ENCODE measurements at places on chromosomes 6 and 20.
A peak's percentile ranks its signal among the peaks of the same experiment; 100 is the strongest.

- DNase-seq: no peak
Observed at GRCh38 chr6:148819852-148820251, 73.0 kb downstream of the UST start.

DNA sequence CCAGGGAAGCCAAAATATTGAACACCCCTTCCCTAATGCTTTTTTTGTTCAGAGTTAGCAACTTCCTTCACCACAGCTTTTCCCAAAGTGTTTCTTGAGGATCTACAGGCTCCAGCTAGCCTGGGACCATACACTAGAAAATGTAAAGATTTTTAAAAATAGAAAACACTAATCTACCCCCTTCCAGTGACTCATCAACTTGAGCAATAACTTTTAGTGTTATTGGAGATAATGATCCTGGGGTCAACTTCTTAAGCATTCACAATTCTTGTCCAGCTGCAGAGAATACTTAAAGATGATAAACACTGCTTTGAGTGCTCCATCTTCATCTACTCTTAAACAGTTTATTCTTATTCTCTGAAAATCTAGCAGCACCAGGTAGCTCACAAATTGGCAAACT is 131.6 kb downstream of the COL9A1 start:
- no peak for DNase-seq

DNA sequence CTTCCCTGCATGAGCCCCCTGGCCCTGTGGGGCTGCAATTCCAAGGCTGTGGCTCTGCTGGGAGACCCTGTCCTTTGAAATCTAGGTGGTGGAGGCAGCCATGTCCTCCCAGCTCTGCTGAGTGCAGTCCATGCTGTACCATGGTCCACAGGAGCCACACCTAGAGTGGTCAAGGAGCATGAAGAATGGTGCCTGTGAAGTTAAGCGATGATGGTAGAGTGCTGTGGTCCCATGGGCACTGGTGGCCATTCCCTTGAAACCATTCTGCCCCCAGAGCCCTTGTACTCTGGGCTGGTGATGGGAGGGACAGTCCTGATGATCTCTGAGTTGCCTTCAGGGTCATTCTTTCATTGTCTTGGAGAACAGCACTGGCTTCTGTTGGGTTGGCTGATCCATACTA is 55.3 kb downstream of the EFCAB8 start:
- DNase-seq: no peak

DNA sequence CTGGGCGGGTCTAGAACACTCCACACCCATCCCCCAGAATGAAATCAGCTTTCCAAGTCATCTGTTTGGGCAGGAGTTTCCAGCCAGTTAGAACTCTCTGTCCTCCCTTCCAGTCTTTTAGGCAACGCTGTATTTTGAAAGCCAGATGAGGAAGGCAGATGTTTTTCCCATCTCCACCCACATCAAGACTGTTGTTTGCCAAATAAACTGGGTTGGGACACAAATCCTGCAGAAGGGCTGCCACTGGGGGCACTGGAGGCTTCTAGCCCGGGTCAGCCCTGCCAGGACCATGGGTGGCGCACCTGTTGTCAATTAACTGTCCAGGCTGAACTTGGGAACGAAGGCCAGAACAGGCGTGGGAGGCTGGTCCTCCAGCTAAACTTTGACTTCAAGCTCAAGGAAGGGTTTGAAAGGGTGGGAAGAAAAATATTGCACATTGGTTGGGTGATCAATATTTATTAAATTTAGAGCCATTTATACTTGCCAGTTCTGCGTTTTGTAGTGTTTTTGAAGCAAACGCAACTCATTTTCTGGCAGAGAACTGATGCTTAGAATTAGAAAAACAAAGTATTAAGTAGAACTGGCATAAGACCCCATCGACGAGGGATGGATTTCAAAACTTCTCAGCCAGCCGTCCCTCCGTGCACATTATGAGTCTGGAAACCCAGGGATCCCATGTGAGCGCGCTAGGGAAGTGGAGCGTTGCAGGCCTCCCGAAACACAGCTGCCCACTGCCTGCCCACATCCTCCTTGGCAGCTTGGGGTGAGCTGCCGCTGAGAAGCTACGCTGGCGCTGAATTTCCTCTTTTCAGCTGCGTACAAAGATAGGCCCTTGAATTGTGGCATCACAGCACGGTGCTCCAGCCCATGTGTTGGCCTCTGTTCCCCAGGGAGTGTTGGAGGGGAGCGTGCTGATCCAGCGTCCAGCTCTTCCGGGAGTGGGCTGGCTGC is 297.4 kb downstream of the QKI start:
- DNase-seq: peak; percentile 70

DNA sequence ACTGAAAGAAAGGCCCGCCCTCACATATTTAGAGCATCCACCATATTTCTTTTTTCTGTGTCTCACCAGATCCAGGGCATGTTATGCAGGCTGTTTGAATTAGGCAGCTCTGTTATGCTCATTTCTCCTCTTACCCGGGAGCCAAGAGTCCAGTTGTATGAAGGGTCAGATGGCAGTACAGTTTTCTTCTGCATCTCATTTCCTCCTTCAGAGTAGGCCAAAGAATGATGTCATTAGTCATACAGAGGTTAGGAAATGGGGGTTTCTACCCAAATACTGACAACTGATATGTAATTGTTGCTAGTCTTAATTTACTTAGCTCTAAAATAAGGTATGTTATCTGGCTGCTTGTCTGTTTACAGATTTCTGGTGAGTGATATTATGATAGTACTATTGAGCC is 130.8 kb downstream of the SOBP start:
- no peak for DNase-seq

DNA sequence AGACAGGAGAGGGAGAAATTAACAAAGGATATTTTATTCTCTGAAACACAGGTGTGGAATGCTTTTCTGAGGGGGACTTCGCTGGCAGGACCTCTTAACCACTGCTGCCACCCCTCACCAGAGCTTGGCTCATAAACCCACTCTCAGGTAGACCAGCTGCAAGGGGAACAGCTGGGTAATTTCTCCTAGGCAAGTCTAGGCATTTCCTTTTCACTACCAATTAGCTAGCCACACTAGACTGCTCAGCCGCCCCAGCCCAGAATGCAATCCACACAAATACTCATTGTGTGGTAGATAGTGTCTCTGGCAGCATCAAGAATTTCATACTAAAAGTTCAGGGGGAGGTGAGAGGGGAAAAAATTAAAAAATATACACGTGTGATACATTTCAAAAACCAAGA is 267.6 kb upstream of the ID4 start:
- no peak for DNase-seq

DNA sequence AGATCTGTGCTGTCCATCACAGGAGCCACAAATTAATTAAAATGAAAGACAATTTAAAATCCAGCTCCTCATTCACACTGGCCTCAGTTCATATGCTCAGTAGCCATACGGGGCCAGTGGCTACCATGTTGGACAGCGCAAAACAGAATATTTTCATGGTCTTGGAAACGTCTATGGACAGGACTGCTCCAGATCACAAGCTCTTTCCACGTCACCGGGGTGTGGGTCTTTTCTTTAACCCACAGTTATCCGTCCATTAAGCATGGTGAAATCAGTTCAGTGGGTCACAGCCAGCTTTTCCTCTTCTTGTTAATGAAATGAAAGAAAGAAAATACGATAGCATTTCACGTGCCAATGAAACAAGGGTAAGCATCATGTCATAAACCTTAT is 24.1 kb downstream of the GFOD1 start:
- no peak for DNase-seq

Measured in SK-N-DZ (cell line).